ENCODE measurements at places on chromosomes 6 and 20. TPM values are rescaled to one million over a fixed set of nuclear protein-coding genes. Genes with fewer than 3 reads are reported as not detected.

- H3K36me3 ChIP-seq = no peaks in the 10 kb centered on the region
- H3K27me3 ChIP-seq = peaks cover 4% of the 10 kb centered on the region
- H3K27ac ChIP-seq = no peak overlapping the region
Measured at GRCh38 chr20:14064333-14064732, 69.0 kb downstream of the MACROD2 start.

GRCh38 chr6:41685641-41686380 lies 47.5 kb downstream of the MDFI start:
- H3K4me1 ChIP-seq = peaks cover 9% of the 10 kb centered on the region
- DNase-seq = no peak
- no peak overlapping the region for H3K4me3 ChIP-seq
- H3K27me3 ChIP-seq = no peaks in the 10 kb centered on the region

DNA sequence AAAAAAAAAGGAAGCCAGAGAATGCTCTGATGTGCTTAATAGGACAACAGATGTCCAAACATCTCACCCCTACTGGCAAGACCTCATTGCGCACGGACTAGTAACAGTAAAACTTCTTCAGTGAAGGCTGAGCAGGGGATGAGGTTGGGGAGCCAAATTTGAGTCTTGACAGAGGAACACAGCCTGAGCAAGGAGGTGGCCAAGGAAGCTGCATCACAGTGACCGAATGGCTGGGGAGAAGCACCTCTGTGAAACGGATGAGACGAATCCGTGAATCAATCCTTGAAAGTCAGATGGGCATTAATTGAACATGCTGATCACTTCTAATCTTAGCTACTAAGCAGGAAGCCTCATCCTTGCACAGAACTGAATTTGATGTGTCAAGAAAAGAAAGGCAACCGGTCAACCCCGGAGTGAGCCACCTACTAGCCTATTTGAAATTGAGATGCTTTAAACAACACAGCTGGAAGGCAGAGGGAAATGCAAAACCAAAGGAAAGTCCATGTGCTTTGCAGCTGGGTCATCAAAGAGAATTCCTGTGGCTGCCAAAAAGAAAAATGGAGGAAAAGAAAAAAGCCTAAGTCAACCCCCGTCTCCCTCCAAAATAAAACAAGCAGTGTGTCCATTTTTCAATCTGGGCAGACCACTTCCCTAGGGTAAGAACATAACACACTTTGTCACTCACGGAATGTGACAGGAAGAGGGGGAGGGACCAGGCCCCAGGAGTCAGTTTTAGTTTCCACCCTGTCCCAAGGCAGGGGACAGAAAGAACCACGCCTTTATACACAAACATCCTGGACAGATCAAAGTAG lies 29.5 kb downstream of the PXDC1 start:
- H3K4me1 ChIP-seq = peaks cover 2% of the 10 kb centered on the region
- no peak for DNase-seq
- no peaks in the 10 kb centered on the region for H3K36me3 ChIP-seq
- H3K27ac ChIP-seq = no peak overlapping the region
- no peak overlapping the region for H3K4me3 ChIP-seq

GRCh38 chr6:28121876-28122275 lies 2.5 kb upstream of the ZSCAN16 start:
- no peak overlapping the region for H3K4me3 ChIP-seq
- peaks cover 36% of the 10 kb centered on the region for H3K4me1 ChIP-seq
- peaks cover 13% of the 10 kb centered on the region for H3K36me3 ChIP-seq

GRCh38 chr20:63393566-63393965 lies 32.4 kb upstream of the CHRNA4 start:
- H3K36me3 ChIP-seq = no peaks in the 10 kb centered on the region
- peaks cover 16% of the 10 kb centered on the region for H3K27me3 ChIP-seq
- no peak overlapping the region for H3K4me3 ChIP-seq
- no peak for DNase-seq
- peaks cover 2% of the 10 kb centered on the region for H3K4me1 ChIP-seq

- no peaks in the 10 kb centered on the region for H3K36me3 ChIP-seq
- no peak overlapping the region for H3K27ac ChIP-seq
- no peak overlapping the region for H3K4me3 ChIP-seq
- peaks cover 2% of the 10 kb centered on the region for H3K4me1 ChIP-seq
Measured at GRCh38 chr6:49839957-49840356, 26.4 kb downstream of the CRISP1 start.

GRCh38 chr6:129709196-129709768 lies 695 bp downstream of the ARHGAP18 start:
- peaks cover 5% of the 10 kb centered on the region for H3K27me3 ChIP-seq
- H3K4me1 ChIP-seq = peaks cover 36% of the 10 kb centered on the region
- DNase-seq = no peak
- peak overlapping the region; percentile 92 for H3K27ac ChIP-seq
- H3K36me3 ChIP-seq = peaks cover 6% of the 10 kb centered on the region

DNA sequence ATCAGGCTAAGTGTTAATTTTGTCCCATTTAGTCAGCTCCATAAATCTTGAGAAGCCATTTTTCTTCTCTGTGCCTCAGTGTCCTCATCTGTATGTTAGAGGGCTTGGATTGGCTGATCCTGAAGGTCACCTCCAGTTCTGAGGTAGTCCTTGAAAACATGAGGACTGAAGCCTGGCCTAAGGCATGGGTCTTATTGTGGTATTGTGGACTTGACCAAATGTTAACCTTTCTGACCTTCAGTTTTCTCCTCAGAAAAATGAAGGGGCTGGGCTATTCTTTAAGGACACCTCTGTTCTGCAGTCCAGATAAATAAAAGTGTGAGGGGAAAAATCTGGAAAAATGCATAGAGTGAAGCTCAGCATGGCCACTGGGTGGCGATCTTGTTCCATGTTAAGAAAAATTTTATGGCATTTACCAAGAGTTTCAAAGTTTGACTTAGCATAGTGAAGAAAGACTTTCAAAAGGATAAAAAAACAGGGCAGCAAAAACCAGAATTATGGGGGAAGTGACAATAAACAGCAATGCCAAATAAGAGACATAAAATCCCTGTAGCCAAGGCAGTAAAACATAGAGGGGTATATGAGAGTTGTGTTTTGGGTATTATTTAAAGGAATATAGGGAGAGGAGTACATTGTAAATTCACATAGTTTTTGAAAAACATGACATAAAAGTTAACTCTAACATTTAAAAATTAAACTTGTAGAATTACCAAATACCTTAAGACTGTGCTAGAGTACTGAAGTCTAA lies 13.2 kb upstream of the TFB1M start:
- no peak overlapping the region for H3K27ac ChIP-seq
- peak; percentile 43 for DNase-seq
- no peak overlapping the region for H3K4me3 ChIP-seq
- H3K36me3 ChIP-seq = no peaks in the 10 kb centered on the region
- peaks cover 6% of the 10 kb centered on the region for H3K27me3 ChIP-seq
- peaks cover 9% of the 10 kb centered on the region for H3K4me1 ChIP-seq

GRCh38 chr20:20568604-20569205 lies 143.7 kb downstream of the RALGAPA2 start:
- H3K36me3 ChIP-seq = peaks cover 8% of the 10 kb centered on the region
- no peak overlapping the region for H3K4me3 ChIP-seq
- DNase-seq = no peak

- peaks cover 2% of the 10 kb centered on the region for H3K4me1 ChIP-seq
- H3K27ac ChIP-seq = no peak overlapping the region
- no peak overlapping the region for H3K4me3 ChIP-seq
- H3K27me3 ChIP-seq = no peaks in the 10 kb centered on the region
Measured at GRCh38 chr6:38593409-38593808, 46.3 kb downstream of the BTBD9 start.

DNA sequence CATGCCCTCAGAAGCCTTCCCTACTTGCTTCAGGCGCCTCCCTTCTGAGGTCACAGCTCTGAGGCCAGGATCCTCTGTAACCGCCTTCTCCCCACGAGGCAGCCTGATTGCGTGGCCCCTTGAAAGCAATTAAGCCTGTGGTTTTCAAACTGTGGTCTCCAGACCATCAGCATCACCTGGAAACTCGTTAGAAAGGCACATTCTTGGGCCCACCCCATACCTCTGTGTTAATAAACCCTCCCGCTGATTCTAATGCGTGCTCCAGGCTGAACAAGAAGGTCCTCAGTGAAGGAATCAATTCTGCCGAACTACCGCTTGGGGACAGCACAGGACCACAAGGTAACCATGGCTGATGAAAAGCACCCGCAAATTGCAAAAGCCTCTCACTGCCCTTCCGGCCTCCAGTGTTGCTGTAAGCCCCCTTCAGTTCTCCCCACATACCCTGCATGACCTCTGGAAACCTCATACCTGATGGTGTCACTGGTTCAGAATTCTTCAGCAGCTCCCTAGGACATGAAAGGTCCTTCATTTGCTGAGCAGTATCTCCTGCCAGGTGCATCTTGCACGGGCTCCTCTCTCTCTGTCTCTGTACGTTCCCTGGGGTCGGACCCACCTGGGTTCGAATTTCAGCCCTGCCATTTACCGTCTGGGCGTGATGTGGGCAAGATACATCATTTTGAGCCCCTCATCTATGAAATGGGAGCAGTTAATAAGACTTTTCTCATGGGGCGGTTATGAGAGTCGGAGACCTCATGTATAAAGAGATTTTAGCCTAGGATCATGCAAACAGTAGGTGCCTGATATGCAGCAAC lies 93.3 kb upstream of the RNF24 start:
- H3K4me3 ChIP-seq = no peak overlapping the region
- peaks cover 22% of the 10 kb centered on the region for H3K27me3 ChIP-seq
- DNase-seq = peak; percentile 34

DNA sequence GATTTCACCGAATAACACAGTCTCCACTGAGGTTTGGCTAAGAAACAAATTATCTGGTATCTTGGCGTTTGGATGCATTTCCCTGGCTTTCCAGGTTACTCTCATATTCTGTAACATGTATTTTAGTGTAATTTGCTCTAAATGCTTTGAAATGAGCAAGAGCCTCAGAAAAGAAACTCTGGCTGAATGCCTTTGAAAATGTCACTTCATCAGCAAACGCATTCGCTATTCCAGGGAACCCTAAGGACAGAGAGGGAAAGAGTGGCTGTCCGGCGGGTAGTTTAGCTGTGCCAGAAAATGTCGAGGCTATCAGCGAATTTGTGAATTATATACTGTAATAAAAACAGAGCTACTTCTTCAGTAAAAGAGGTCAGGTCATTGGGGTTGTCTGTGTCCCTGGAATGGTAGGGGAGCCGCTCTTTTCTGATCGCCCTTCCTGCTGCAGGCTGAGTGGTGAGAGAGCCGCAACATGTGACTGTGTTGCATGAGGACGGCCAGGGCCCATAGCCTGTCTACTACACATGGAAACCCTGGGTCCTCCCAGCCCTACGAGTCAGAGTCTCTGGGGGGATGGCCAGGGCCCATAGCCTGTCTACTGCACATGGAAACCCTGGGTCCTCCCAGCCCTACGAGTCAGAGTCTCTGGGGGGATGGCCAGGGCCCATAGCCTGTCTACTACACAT lies 57.3 kb downstream of the SMOC2 start:
- DNase-seq = no peak
- H3K4me3 ChIP-seq = no peak overlapping the region
- peaks cover 4% of the 10 kb centered on the region for H3K4me1 ChIP-seq
- no peak overlapping the region for H3K27ac ChIP-seq
- no peaks in the 10 kb centered on the region for H3K36me3 ChIP-seq

DNA sequence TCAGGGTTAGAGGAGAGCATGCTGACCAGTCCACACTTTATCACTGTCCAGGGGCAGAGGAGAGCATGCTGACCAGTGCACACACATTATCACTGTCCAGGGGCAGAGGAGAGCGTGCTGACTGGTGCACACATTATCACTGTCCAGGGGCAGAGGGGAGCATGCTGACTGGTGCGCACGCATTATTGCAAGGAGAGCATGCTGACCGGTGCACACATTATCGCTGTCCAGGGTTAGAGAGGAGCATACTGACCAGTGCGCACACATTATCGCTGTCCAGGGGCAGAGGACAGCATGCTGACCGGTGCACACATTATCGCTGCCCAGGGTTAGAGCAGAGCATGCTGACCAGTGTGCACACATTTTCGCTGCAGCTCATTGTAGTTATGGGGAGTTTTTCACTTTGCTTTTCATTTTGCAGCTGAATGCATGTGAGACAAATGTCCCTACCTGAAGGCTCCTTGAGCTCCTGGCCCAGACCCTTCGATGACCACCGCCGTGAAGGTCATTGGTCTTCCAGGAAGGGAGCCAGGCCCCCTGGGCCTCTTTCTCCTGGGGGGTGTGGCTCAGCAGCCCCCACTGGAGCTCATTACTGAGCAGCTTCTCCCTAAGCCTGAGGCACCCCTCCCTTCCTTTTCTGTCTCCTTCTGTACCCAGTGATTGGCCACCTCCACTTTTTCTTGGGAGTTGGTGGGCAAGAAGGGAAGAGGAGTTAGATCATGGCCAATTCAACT lies 178.8 kb upstream of the AFDN start:
- peaks cover 26% of the 10 kb centered on the region for H3K27me3 ChIP-seq
- no peaks in the 10 kb centered on the region for H3K36me3 ChIP-seq
- no peak overlapping the region for H3K4me3 ChIP-seq
- no peak for DNase-seq

DNA sequence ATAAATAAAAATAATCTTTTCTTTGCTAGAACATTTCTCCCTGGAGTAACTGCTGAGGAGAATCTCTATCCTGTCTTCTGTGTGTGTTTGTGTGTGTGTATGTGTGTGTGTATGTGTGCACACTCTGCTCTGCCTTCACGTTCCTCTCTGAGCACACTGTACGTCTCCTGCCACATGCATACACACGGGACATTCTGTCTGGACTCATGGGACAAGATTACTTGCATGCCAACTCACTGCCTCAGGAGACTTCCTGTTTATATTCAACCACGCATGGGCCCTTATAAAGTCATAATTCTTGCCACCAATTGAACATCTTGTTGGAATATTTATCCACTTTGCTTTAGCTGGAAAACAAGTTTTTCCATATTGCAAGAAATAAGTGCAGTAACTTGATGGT lies 930.6 kb downstream of the KIF16B start:
- DNase-seq = no peak
- H3K36me3 ChIP-seq = no peaks in the 10 kb centered on the region
- H3K27me3 ChIP-seq = no peaks in the 10 kb centered on the region
- no peak overlapping the region for H3K4me3 ChIP-seq
- H3K4me1 ChIP-seq = no peaks in the 10 kb centered on the region

DNA sequence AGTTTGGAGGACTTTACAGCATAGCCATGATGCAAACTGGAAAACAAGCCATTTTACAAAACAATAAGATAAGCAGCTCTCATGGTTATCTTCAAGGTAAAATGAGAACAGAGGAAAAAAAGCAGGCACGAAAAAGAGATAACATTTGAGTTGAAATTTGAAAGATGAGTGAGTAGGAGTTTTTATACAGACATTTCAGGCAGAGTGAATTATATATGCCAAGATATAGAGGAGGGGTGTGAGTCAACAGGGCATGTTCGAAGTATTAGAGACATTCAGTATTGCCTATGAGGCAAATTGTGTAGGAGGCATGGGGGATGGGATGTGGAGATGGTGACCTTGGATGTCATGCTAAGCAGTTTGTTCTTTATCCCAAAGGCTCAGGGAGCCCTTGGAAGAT lies 240.5 kb upstream of the MAN1A1 start:
- no peaks in the 10 kb centered on the region for H3K27me3 ChIP-seq
- H3K27ac ChIP-seq = no peak overlapping the region
- H3K4me1 ChIP-seq = no peaks in the 10 kb centered on the region
- DNase-seq = no peak
- no peaks in the 10 kb centered on the region for H3K36me3 ChIP-seq
- H3K4me3 ChIP-seq = no peak overlapping the region

Gene PCIF1
- total RNA-seq = 72.4 TPM

Gene HCRTR2
- not detected for total RNA-seq

Gene CASS4
- total RNA-seq = 18.6 TPM

Gene RPN2
- total RNA-seq = 120 TPM

Gene PBOV1
- not detected for total RNA-seq

Gene JPH2
- total RNA-seq = not detected
